Activated T-helper 1 cell treated with anti-CD3 and anti-CD28 coated beads, Interleukin-12 subunit alpha, Interleukin-12 subunit beta, Interleukin-2, Interleukin-4 antibody, amounts not matched to agents 30 ng/mL and 10 ng/mL and 1 ng/mL, durations not matched to agents 14 hours and 24 hours and 36 hours (primary cell): ENCODE measurements at places on chromosomes 5 and 9. TPM values are rescaled to one million over a fixed set of nuclear protein-coding genes. Genes with fewer than 3 reads are reported as not detected.

The CDX1 gene
- total RNA-seq: not detected in 2 replicates

The HBEGF gene
- 28.5 and 28.9 TPM in 2 replicates for total RNA-seq

The ZNF354B gene
- total RNA-seq: 15.2 and 15.3 TPM in 2 replicates

The MARCOL gene
- total RNA-seq: not detected in 2 replicates

- DNase-seq: no peak
Observed at GRCh38 chr5:31453522-31453921, 78.4 kb downstream of the DROSHA start.

DNA sequence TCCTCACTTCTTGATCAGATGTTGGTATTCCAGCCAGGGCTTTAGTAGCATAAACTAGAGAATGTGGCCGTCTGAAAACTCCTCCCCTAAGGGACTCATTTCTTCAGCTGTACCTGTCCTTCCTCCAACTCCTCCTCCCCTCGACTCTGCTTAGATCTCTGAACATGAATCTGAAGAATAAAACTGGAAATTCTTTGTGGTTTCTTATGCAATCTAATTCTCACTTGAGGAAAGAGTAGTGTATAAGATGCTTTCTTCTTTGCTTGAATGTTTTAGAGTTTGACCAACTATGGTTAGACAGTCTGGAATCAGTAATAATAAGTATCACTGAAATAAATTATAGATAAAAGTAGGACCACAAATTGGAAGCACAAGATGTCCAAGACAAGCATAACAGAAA is 128.5 kb downstream of the LRRC70 start:
- DNase-seq: no peak

GRCh38 chr9:134989206-134990065 is 71.7 kb upstream of the FCN1 start:
- DNase-seq: no peak
